NCI-H446 treated with DMSO at 0.1 percent for 48 hours (cell line): ENCODE measurements at places on chromosomes 4 and X.
A peak's percentile ranks its signal among the peaks of the same experiment; 100 is the strongest.

GRCh38 chr4:9980898-9981297 is 40.4 kb downstream of the SLC2A9 start:
- no peak for DNase-seq

DNA sequence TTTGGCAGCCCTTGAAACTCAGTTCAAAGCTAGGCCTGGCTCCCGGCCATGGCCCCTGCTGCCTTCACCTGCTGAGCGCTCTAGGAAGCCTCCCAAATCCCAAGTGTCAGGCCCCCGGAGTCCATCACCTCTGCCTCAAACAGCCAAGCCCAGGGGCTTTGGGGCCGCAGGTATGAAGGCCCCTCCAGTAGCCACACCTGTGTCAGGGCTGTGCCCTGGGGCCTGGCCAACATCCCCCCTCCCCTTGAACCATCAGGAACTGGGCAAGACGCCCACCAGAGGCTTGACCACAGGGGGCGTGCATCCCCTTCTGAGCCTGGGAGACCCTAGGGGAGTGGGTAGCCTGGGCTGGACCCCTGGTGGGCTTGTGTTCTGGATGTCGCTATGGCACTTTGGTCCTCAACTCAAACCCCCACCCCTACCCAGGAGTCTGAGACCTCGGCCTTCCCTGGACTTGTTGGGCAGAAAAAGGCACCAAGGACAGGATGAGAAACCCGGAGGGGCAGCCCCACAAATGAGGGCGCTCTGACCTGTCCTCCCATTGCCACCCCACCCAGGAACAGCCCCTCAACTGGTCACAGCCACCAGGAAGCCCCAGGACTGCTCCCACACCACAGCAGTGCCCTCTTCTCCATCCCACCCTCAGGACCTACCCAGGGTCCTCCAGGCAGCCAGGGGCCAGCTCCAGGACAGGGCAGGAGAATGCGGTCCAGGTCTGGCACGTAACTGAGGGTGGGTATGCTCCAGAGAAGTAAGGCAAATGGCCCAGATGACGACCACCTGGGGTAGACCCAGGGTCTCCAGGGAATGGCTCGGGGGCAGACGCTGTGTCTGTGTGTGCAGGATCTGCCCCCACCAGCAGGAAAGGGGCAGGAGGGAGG is 4.2 kb upstream of the SLBP start:
- DNase-seq: no peak

GRCh38 chr4:80195441-80196140 is 1.7 kb upstream of the PRDM8 start:
- DNase-seq: no peak

DNA sequence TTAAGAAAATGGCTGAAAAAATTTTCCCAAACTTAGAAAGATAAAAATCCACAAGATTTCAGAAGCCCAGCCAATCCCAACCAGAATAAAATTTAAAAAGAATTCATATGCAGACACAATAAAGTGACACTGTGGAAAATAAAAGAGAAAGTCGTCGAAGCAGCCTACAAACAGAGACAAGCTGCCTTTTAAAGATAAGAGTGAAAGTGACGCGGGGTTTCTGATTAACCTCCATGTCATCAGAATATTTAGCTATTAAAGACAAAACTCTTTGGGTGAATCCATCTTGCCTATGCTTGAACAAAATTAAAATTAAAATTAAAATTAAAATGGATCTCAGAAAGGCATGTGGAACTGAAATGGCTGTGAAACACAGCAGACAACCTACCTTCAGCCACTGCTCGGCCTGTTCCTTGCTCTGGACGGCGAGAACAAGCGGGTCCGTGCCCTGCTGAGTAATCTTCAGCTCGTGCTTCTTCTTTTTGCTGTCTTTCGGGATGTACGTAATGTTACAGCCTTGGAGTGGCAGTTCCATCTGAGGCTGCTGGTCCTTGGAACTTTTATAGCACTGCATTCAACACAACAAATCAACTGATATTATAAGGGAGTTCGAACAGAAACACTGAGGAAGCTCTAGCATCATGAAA is 101.4 kb downstream of the AFAP1 start:
- no peak for DNase-seq

- DNase-seq: no peak
Observed at GRCh38 chrX:42247241-42247640, 323.9 kb upstream of the CASK start.

- DNase-seq: no peak
Observed at GRCh38 chrX:41019041-41019392, 66.2 kb upstream of the USP9X start.

DNA sequence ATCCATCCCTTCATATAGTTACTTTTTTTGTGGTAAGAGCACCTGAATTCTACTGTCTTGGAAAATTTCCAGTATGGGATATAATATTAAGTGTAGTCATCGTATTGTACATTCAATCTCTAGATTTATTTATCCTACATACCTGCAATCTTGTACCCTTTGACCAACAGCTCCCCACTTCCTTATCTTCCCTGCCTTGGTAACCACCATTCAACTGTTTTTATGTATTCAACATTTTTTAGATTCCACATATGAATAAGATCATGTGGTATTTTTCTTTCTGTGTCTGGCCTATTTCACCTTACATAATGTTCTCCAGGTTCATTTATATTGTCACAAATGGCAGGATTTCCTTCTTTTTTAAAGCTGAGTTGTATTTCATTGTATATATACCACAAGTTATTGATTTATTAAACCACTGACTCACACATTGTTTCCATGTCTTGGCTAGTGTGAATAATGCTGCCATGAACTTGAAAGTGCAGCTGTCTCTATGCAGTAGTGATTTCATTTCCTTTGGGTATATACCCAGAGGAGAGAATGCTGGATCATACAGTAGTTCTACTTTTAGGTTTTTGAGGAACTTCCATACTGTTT is 572.5 kb downstream of the MAGEB5 start:
- DNase-seq: no peak

GRCh38 chrX:120274958-120275357 is 24.3 kb downstream of the ZBTB33 start:
- no peak for DNase-seq

DNA sequence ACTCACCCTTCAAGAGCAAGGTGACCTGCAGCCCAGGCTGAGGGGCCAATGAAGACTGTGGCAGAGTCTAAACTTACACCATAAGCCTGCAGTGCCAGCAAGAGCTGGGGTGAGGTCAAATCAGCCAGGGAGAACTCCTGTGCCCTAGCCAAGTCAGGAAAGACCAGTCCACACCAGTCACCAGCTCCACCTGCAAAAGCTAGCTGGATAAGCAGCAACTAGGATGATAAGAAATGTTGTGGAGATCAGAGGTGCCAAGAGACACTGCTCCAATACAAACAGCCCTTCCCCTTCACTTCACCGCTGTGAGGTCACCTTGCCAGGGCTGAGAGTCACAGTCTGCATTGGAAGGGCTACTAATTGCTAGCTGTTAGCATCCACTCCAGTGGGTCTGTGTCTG is 31.3 kb downstream of the NIPAL1 start:
- no peak for DNase-seq

DNA sequence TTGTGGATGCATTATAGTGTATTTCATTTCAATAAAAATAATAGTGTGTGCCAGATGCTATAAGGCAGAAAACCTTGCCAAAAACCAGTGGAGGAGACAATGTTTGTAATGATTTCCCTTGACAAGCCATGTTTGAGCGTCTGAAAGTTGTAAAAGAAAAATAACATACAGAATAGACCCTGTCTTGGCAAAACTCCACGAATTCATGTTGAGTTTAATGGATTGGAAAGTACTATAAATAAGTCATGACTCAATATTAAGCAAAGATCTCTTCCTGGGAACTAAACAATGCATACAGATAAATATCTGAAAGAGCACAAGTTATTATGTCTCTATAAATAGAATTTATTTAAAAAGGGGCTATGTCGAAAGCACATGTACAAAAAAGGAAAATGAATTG is 543.5 kb downstream of the GABRG1 start:
- peak; percentile 83 for DNase-seq

DNA sequence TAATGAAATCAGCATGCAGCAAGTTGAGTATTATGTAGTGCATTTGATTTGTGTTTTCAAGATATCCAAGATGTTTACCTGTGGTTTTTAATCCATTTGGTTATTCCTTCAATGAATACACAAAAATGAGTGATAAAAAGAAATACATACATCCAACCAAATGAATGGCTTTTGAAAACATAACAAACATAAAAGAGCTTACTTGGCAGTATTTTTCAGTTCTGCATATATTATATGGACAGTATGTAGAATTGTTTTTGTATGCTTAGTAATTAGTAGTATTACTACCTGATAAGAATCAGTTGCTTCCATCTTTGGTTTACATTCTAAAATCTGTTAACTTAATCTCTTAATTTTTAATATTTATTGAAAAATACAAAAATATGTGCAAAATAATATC is 908.9 kb upstream of the AGA start:
- DNase-seq: no peak

GRCh38 chr4:1381181-1381621 is 25.0 kb downstream of the NKX1-1 start:
- no peak for DNase-seq

DNA sequence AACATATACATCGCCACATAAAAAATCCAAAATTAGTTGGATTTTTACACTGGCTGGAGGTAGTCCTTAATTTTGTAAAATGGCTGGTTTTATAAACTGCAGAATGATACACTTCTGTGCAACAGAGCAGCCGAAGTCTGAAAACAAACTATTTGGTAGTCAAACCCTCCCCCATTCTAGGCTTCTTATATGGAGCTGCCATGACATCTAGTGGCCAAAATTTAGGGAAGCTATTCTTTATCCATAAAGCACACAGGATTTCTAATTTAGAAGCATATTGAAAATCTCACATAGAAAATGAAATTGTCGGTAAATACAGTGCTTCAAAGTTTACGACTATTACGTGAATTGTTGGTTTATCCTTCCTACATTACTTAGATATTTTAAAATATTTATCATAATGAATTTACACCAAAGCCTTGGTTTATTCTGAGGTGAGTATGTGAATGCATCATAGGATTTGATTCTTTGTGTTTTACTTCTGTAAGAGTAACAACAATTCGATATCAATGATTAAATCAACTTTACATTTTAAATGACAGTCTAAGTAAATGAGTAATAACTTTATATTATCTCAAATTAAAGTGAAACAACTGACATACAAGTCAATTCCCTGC is 113.4 kb upstream of the FAM241A start:
- DNase-seq: no peak
